ENCODE measurements at places on chromosomes 3 and 15. TPM values are rescaled to one million over a fixed set of nuclear protein-coding genes. Genes with fewer than 3 reads are reported as not detected.

The DNAJB8 gene
- total RNA-seq = not detected

The LNP1 gene
- total RNA-seq = 3.1 TPM

The LYSMD2 gene
- 11.5 TPM for total RNA-seq

The CYP8B1 gene
- total RNA-seq = not detected

The CPNE9 gene
- not detected for total RNA-seq

The DLL4 gene
- total RNA-seq = 0.26 TPM

The NPAP1 gene
- total RNA-seq = not detected

The CNTN4 gene
- total RNA-seq = not detected

The SERPINI2 gene
- not detected for total RNA-seq

The SEMA3F gene
- total RNA-seq = 26.8 TPM

The FBXO40 gene
- not detected for total RNA-seq

The ADAMTS7 gene
- 30.8 TPM for total RNA-seq

The DZIP1L gene
- 14.9 TPM for total RNA-seq

The TRH gene
- 0.85 TPM for total RNA-seq
